Islet precursor cell (in vitro differentiated cells): ENCODE measurements at places on chromosomes 13 and 19.

- DNase-seq: no peak
Measured at GRCh38 chr19:16293118-16294091, 31.2 kb upstream of the KLF2 start.

- DNase-seq: no peak
Measured at GRCh38 chr19:1418951-1419738, 11.8 kb downstream of the DAZAP1 start.

DNA sequence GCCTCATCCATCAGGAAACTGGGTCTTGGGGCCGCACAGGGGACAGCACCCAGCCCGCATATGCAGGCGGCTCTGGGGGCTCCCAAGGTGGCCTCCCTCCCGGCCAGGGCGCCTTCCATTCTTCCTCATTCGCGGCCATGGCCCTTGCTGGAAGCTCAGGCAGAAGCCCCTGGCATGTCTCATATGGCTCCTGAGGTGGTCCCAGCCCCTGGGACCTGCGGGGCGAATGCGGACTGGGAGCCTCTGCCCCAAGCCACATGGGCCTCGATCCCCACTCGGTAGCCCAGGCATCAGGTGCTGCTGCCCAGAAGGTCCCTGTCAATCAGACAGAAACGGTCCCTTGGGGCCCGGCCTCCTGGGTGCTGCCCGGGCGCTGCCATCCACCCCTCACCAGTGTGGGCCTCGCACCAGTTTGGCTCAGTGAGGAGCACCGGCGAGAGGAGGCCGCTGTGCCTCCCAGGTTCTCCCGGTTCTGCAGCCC is 301.6 kb downstream of the TEX29 start:
- DNase-seq: peak; percentile 50

GRCh38 chr13:110699148-110700145 is 6.5 kb downstream of the CARS2 start:
- no peak for DNase-seq

- no peak for DNase-seq
Measured at GRCh38 chr19:812747-813218, 9.0 kb downstream of the PLPPR3 start.

DNA sequence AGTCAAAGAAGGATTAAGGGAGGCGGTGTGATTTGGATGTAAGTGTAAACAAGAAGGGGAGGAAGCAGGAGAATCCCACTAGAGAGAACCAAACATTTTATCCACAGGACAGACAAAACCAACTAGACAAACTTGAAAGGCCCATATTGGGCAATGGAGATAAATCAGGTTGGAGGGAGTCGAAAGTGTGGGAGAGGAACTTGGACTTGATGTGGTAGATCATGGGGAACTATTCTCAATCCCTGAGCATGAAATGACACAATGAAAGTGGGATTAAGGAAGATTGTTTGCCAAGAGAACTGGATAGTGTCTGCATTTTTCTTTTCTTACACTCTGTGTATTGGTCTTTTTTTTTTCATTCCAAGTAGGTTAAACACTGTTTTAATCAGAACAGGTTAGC is 17.9 kb downstream of the GPR183 start:
- no peak for DNase-seq

DNA sequence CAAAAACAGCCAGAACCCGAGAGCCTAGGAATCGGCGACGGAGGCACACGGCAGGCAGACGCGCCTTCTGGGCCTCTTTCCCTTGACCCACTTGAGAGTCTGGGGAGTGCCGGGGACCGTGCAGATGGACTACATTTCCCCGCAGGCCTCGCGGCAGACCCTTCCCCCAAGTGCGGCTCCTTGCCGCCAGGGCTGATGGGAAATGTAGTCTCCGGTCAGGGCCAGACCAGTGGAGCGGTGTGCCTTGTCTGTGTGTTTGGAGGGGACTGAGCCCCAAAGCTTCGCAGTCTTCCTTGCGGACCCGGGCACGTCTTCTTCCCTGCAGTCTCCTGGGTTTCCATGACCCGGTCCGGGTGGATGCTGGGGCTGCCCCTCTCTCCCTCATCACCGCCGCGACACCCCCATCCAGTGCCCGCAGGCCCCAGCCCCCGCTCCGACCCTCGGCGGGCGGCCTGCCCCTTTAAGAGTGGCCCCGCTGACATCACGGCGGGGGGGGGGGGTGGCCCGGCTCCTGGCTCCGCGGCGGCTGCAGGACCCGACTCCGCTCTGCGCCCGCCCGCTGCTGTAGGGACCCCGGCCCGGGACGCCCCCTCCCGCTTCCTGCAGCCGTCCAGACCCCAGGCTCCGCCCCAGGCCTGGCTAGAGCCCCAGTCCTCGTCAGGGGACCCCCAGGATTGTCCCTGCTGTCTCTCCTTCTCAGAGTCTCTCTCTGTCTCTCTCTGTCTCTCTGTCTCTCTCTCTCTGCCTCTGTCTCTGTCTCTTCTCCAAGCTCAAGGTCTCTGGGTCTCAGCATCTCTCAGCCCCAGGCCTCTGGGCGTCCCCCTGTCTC is 758 bp upstream of the CACNG7 start:
- DNase-seq: peak; percentile 83

DNA sequence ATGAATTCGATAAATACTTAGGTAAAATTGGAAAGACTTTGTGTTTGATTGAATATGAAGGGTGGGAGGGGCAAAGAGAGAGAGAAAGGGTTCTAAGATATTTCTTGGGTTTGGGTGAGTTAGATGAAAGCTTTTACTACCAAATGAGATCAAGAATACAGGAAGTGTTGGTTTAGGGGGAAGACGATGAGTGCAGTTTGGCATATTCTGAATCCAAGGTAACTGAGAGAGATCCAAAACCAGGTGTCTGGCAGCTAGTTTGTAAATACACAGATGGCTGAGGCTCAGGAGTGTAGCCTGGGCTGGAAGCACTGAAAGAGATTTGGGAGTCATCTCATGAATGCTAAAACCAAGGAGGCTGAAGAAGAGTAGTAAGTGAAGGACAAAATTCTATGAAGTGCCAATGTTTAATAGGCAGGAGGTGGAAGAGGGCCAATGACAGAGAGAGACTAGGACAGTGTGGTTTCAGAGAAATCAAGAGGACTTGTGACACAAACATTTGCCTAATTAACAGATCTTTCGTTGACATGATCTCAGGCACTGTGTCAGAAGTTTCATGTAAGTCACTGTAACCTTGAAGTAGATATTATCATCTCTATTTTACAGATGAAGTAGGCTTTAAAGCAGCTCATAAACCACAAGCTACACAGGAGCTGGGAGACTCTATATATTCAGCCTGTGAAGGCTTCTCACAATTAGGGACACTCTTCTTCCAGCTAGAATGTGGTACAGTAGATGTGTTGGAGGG is 70.2 kb upstream of the ZDHHC20 start:
- DNase-seq: no peak

DNA sequence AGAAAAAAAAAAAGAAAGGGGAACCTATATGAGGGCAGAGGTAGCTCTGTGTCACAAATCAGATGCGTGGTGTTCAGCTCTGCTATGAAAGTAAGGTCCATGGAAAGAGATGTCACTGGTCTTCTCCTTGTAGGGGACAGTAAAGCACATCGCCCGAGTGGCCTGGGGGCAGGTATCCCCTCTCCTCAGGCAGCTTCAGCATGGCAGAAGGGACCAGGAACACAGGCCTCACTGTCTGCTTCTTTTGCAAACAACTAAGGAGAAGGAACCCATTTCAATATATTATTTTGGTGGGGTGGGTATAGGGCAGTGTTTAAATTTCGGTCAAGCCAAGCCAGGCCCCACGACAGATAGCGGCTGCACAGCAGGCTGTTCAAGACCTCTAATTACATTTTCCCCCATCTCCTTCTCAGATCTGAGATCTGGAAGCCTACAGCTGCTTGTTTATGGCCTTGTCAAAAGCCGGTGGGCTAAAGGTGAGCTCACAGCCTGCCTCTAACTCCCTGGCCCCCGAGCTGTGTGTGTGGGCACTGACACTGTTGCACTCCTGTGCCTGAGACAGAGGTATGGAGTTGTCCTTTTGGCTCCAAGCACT is 72.8 kb downstream of the HSPH1 start:
- peak; percentile 32 for DNase-seq

GRCh38 chr13:43911278-43911677 is 31.6 kb downstream of the LACC1 start:
- DNase-seq: no peak

- DNase-seq: no peak
Measured at GRCh38 chr13:40194224-40194806, 472.1 kb downstream of the FOXO1 start.

GRCh38 chr13:36357692-36358091 is 11.5 kb upstream of the SPART start:
- no peak for DNase-seq

- DNase-seq: no peak
Measured at GRCh38 chr13:32141462-32141861, 109.9 kb downstream of the FRY start.

DNA sequence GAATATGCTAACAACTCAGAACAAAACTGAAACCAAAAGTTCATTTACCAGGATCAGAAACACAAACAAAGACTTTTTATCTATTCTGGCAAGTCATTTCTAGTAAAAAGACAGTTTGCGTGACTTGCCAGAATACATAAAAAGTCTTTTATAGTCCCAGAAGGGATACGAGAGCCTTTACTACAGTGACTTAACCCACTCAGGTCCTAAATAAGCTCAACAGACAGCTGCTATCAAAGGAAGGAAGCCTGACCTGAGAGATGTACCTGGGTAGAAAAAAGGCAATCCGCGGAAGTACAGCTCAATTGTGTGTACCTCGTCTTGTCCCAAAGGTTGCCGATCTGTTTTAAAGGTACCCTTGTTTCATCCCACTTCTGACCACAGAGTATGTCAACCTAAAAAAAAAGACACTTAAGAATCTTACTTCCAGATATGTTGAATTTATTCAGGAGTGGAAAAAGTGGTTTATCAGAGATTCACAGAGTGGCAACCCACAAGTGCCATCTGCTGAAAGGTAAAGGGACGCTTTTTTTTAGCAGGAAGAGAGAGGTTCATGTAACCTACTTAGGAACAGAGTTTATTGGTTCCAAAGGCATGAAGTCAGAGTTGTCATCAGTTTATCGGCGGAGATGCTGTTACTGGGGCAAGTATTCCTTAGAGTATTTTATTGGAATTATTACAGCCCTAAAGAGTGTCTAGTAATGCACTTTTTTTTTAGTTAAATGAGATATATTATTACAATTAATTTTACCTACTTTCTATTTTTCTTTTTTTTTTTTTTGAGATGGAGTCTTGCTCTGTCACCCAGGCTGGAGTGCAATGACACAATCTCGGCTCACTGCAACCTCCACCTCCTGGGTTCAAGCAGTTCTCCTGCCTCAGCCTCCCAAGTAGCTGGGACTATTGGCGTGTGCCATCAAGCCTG is 69.7 kb upstream of the C1QTNF9B start:
- DNase-seq: no peak

DNA sequence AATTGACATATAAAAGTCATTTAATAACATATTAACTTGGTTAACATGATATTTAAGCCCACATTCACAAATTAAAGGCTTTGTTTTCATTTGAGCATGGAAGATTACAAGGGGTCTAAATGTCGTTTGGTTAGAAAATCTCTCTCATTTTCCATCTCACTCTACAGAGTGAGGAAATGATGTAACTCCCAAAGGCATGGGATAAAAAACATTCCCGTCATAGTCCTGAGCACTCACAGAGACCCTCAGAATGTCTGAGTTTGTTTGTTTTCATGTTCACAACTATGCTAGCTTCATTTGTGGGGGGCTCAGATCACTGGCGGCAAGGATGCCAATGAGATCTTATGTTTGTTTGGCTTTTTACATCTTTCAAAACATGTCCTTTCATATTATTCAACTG is 307.5 kb downstream of the TBC1D4 start:
- no peak for DNase-seq

GRCh38 chr13:72523593-72523992 is 203.8 kb downstream of the MZT1 start:
- DNase-seq: no peak

GRCh38 chr13:105220881-105221280 is 1314.6 kb downstream of the EFNB2 start:
- DNase-seq: no peak

- DNase-seq: peak; percentile 70
Measured at GRCh38 chr19:33690378-33691029, 68.8 kb downstream of the CHST8 start.

GRCh38 chr13:35720290-35720689 is 243.8 kb upstream of the MAB21L1 start:
- DNase-seq: no peak

- DNase-seq: no peak
Measured at GRCh38 chr19:29239213-29239776, 26.3 kb upstream of the UQCRFS1 start.

- no peak for DNase-seq
Measured at GRCh38 chr13:46288570-46289259, 77.0 kb downstream of the LRRC63 start.

DNA sequence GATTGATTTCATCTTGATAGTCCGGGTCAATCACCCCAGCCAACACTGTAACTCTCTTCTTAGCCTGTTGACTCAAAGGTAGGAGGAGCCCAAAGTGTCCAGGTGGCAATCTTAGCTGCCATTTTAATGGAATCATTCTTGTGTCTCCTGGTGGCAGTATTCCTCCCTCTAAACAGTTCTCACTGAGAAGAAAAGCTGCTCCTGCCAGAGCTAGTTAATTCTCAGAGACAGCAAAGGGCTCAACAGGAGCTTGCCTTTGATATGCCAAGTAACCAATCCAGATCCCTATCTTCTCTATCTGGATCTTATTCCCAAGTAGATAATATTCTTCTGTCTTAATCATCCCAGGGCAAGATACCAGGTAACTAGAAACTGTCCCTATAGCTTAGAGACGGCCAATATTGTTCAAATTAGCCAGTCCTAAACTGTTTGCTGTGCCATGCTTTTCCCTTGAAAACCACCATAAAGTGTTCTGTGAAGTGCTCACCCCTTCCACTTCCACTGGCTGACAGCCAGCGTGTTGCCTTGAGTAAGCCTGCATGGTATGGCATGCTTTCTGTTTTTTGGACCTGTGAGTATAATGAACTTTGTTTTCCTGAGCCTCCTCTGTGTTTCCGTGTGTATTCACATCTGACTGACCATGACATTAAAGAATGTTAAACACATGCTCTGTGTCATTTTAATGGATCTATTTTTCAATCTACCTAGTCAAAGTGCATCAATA is 463.7 kb upstream of the SLITRK5 start:
- DNase-seq: no peak

GRCh38 chr13:19345916-19346422 is 164.3 kb upstream of the TUBA3C start:
- DNase-seq: no peak

GRCh38 chr13:90562443-90562842 is 785.0 kb upstream of the MIR17HG start:
- DNase-seq: no peak

GRCh38 chr19:4977299-4978174 is 8.6 kb downstream of the KDM4B start:
- DNase-seq: peak; percentile 88

GRCh38 chr13:106362707-106363106 is 172.8 kb downstream of the EFNB2 start:
- no peak for DNase-seq
